ENCODE measurements at places on chromosomes 5 and 9.
A peak's percentile ranks its signal among the peaks of the same experiment; 100 is the strongest.

GRCh38 chr5:38853753-38854470, 8.1 kb downstream of the OSMR start:
- H3K27ac ChIP-seq = no peak overlapping the region
- no peaks in the 10 kb centered on the region for H3K36me3 ChIP-seq
- peaks cover 11% of the 10 kb centered on the region for H3K27me3 ChIP-seq
- H3K4me3 ChIP-seq = no peak overlapping the region
- no peaks in the 10 kb centered on the region for H3K4me1 ChIP-seq

DNA sequence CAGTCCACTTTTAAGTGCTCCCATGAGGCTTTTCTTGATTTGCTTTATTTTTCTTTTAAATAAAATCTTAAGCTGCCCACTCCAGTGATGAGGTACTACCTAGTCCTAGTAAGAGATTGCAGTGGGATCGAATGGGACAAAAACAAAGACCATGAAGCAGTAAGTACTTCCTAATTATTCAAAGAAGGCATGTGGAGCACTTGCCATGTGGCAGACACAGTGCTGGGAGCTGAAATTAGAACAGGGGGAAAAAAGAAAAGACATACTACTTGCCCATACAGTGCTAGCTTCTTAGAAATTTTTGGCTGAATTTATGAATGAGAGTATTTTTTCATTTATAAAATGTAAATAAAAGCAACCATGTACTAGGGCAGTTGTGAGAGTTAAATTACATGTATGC, 239.9 kb upstream of the TNC start:
- no peak overlapping the region for H3K4me3 ChIP-seq
- H3K36me3 ChIP-seq = no peaks in the 10 kb centered on the region
- no peaks in the 10 kb centered on the region for H3K27me3 ChIP-seq
- no peaks in the 10 kb centered on the region for H3K4me1 ChIP-seq
- DNase-seq = no peak
- H3K27ac ChIP-seq = no peak overlapping the region

- H3K27ac ChIP-seq = no peak overlapping the region
- no peaks in the 10 kb centered on the region for H3K4me1 ChIP-seq
- H3K4me3 ChIP-seq = no peak overlapping the region
- no peaks in the 10 kb centered on the region for H3K36me3 ChIP-seq
- no peaks in the 10 kb centered on the region for H3K27me3 ChIP-seq
These were observed 395.2 kb upstream of the KIF2A start for GRCh38 chr5:61910771-61911170.

DNA sequence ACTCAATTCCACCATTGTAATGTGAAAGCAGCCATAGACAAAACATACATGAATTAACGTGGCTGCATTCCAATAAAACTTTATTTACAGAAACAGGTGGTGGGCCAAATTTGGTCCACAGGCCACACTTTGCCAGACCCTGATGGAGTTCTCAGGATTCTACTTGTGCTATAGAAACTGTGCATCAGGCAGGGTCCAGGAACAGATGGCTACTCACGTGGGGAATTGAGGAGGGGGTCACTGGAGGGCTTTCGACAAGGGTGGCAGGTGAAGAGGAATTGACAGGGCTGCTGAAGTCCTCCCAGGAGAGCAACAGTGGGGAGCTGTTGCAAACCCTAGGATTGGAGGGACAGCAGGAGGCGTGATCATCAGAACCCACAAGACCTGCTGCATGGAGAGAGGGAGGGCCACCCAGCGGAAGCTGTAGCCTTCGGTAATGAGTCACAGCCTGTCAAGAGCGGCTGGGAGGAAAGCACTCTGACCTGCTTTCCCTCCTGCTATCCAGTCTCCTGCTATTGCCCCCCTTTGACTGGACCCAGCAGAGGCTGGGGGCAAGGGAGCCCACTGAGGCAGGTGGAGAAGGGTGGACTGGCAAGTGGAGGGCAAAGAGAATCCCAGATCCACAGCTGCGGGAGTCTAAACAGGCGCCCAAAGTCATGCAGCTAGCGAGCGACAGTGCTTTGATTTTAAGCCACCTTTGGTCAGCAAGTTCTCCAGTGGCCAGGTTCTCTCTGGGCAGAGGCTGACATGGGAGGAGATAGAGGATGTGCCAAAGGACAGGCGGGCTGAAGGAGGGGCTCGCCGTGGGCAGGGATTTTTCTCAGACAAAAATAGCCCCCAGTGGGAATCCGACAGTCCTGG, 138.3 kb upstream of the SMIM23 start:
- H3K4me1 ChIP-seq = no peaks in the 10 kb centered on the region
- H3K27me3 ChIP-seq = no peaks in the 10 kb centered on the region
- no peak for DNase-seq
- no peak overlapping the region for H3K4me3 ChIP-seq

- no peak for DNase-seq
- H3K27ac ChIP-seq = no peak overlapping the region
- H3K4me3 ChIP-seq = no peak overlapping the region
- H3K27me3 ChIP-seq = no peaks in the 10 kb centered on the region
These were observed 47.6 kb upstream of the SHOC1 start for GRCh38 chr9:111842313-111842712.

DNA sequence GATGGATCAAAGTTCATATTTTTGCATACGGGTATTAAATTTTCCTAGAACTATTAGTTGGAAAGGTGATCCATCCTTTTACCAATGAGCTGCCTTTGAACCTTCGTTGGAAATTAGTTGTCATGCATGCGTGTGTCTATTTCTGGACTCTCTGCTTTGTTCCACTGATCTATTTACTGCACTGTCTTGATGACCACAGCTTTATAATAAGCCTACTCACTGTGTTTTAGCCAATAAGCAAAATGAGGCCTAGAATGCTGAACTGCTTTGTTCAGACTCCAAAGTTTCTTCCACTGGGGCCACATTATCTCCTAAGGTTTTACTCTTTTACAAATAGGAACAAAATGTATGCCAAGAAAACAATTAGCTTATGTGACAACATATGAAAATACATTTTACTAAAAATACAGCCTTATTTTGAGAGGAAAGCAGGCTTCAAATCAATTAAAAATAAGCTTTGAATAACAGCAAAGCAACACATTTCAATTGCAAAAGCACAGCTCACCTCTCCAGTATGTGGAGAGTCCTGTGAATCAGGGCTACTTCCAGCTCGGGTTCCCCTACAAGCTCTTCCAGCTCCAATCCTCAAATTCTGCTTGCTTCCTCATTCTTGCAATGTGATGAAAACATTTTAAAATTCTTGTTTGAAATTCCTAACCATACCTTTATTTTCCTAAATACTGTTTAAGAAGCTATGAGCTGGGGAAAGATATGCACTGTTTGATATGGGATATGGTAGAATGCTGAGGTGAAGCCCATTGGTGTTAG, 72.0 kb downstream of the RETREG1 start:
- no peaks in the 10 kb centered on the region for H3K36me3 ChIP-seq
- H3K27ac ChIP-seq = no peak overlapping the region
- H3K27me3 ChIP-seq = no peaks in the 10 kb centered on the region
- DNase-seq = no peak

- H3K27ac ChIP-seq = no peak overlapping the region
- no peak for DNase-seq
- no peak overlapping the region for H3K4me3 ChIP-seq
- no peaks in the 10 kb centered on the region for H3K4me1 ChIP-seq
These were observed 14.6 kb downstream of the KIF4B start for GRCh38 chr5:155027993-155028629.

- H3K4me3 ChIP-seq = no peak overlapping the region
- no peak overlapping the region for H3K27ac ChIP-seq
- H3K36me3 ChIP-seq = no peaks in the 10 kb centered on the region
These were observed 192.4 kb downstream of the GADD45G start for GRCh38 chr9:89797255-89797654.

DNA sequence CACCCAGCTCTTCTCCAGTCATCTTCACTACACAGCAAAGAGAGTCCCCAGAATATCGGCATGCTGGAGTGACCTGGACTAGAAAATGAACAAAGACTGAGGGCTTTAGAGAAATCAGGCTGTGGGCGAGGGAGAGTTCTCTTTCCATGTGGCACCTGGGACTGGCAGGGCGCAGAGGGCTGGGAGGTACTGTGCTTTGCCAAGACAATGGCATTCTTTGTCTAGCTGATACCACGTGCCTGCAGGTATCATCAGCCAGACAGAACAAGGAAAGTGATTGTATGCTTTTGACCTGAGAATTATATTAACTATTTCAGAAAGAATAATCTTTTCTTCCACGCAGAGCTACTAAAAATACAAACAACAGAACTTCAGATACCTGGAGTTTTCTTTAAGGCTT, 30.5 kb downstream of the DDX31 start:
- H3K27me3 ChIP-seq = no peaks in the 10 kb centered on the region
- H3K36me3 ChIP-seq = peaks cover 57% of the 10 kb centered on the region
- H3K4me3 ChIP-seq = no peak overlapping the region
- no peak overlapping the region for H3K27ac ChIP-seq
- DNase-seq = no peak
- no peaks in the 10 kb centered on the region for H3K4me1 ChIP-seq

DNA sequence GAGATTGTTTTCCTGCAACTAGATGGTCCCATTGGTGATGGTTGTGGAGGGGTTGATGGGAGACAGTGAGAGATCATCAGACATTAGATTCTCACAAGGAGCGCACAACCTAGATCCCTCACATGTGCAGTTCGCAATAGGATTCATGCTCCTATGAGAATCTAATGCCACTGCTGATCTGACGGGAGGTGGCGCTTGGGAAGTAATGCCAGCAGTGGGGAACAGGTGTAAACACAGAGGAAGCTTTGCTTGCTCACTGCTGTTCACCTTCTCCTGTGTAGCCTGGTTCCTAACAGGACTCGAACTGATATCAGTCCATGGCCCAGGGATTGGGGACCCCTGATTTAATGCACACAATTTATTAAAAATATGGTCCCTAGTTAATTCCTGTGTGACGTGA, 18.8 kb downstream of the SNCAIP start:
- DNase-seq = no peak
- H3K27me3 ChIP-seq = no peaks in the 10 kb centered on the region
- no peak overlapping the region for H3K27ac ChIP-seq
- H3K4me3 ChIP-seq = no peak overlapping the region

GRCh38 chr5:181221792-181222629, 1.1 kb upstream of the TRIM41 start:
- peak overlapping the region; percentile 98 for H3K27ac ChIP-seq
- peak overlapping the region; percentile 87 for H3K4me3 ChIP-seq
- no peaks in the 10 kb centered on the region for H3K36me3 ChIP-seq
- H3K27me3 ChIP-seq = no peaks in the 10 kb centered on the region
- H3K4me1 ChIP-seq = peaks cover 36% of the 10 kb centered on the region

DNA sequence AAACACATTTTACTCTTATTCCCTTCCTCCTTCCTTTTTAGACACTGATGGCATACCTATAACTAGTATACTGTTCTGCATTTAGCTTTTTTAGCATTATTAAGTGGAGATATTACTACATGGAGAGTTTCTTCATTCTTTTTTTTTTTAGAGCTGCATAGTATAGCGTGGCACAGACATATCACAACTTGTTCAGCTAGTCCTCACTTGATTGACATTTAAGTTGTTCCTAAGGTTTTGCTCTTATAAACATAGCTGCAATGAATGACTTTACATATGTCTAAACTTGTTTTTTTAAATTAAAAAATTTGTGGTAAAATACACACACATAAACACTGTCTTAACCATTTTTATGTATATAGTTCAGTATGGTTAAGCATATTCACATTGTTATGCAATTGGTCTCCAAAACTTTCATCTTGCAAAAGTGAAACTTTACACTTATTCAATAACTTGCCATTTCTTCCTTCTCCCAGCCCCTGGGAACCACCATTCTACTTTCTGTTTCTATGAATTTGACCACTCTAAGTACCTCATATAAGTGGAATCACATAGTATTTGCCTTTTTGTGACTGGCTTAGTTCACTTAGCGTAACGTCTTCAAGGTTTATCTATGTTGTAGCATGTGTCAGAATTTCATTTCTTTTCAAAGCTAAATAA, 48.7 kb downstream of the ANKDD1B start:
- no peak overlapping the region for H3K4me3 ChIP-seq
- no peaks in the 10 kb centered on the region for H3K36me3 ChIP-seq
- H3K27me3 ChIP-seq = no peaks in the 10 kb centered on the region
- H3K27ac ChIP-seq = no peak overlapping the region
- DNase-seq = no peak

DNA sequence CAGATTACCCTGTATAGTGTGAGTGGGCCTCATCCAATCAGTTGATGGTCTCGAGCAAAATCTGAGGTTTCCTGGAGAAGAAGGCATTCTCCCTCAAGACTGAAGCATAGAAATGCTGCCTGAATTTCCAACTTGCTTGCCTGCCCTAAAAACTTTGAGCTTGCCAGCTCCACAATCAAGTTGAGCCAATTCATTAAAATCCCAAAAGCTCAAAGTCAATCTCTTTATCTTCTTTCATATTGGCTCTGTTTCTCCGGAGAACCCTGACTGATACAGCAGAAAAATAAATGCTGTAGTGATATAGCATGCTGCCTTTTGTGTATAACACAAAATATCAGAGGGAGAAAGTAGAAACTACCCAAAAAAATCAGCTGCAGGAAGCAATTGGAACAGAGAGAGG, 72.5 kb upstream of the NMUR2 start:
- no peak overlapping the region for H3K4me3 ChIP-seq
- DNase-seq = no peak
- H3K27ac ChIP-seq = no peak overlapping the region
- H3K27me3 ChIP-seq = no peaks in the 10 kb centered on the region
- H3K36me3 ChIP-seq = no peaks in the 10 kb centered on the region
- no peaks in the 10 kb centered on the region for H3K4me1 ChIP-seq

DNA sequence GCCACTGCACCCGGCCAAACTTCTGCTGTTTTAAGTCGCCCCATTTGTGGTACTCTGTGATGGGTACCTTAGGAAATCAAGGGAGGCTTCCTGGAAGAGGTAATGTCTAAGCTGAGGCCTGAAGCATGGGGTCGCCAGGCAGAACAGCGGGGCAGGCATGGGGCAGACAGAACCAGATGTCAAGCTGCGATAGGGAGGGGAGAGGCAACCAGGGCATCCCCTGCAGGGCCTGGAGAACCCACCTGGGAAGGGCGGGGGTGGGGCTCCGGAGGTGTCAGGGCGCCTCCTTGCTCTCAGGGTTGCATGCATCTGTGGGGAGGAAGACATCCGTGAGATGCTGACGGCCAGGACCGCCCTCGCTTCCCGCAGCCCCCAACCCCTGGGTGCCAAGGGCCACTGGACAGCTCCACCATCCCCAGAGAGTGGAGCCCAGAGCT, 2.8 kb downstream of the LCN15 start:
- no peak overlapping the region for H3K27ac ChIP-seq
- no peak overlapping the region for H3K4me3 ChIP-seq
- H3K27me3 ChIP-seq = no peaks in the 10 kb centered on the region
- H3K36me3 ChIP-seq = no peaks in the 10 kb centered on the region
- DNase-seq = no peak

DNA sequence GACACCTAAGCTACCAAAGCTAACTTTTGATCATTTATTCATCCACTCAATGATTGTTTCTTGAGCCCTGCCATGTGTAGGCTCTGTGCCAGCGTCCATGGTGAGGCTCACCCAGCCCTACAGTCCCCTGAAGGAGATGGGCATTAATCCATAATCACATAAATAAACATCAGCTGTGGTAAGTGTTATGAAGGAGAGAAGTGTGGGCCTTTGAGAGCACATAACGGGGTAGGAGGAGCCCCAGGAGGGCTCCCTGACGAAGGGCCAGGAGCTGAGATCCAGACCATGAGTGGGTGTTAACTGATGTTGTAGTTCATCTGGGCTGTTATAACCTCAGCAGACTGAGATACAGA, 53.9 kb upstream of the AFAP1L1 start:
- H3K4me3 ChIP-seq = no peak overlapping the region
- DNase-seq = no peak
- no peaks in the 10 kb centered on the region for H3K4me1 ChIP-seq
- no peak overlapping the region for H3K27ac ChIP-seq
- no peaks in the 10 kb centered on the region for H3K36me3 ChIP-seq
